ENCODE measurements at places on chromosomes 1 and 21.

- DNase-seq: no peak
These were observed 2.0 kb downstream of the AGRN start for GRCh38 chr1:1021920-1022259.

- no peak for DNase-seq
These were observed 50.6 kb upstream of the ANGPTL1 start for GRCh38 chr1:178921499-178921898.

- peak; percentile 4 for DNase-seq
These were observed 348.7 kb downstream of the RWDD3 start for GRCh38 chr1:95582746-95583145.

- DNase-seq: no peak
These were observed 32.8 kb upstream of the SLC45A1 start for GRCh38 chr1:8285103-8285502.

GRCh38 chr21:23524685-23525084 is 2082.6 kb downstream of the MRPL39 start:
- DNase-seq: no peak

DNA sequence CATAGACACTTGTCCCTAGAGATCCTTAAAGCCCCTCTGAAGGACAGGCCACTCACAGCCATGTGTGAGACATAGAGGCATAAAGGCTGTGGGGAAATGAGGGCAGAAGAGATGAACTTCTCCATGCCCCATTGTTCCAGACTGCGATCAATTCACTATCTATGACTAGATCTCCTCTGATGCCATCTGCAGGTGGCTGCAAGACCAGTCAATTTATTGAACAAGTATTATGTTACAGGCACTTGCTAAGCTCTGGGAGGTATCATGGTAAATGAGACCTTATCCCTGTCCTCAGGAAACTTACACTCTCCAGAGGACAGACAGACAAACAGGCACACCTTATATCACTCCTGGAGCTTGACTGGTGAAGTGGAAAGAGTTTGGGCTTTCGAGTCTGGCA is 22.9 kb downstream of the UBIAD1 start:
- no peak for DNase-seq

GRCh38 chr21:22062472-22063139 is 1064.4 kb downstream of the NCAM2 start:
- no peak for DNase-seq

GRCh38 chr1:63645317-63645716 is 52.1 kb downstream of the PGM1 start:
- no peak for DNase-seq

GRCh38 chr1:95323123-95323522 is 89.1 kb downstream of the RWDD3 start:
- peak; percentile 62 for DNase-seq

GRCh38 chr1:183304440-183305107 is 113.6 kb downstream of the NMNAT2 start:
- no peak for DNase-seq

GRCh38 chr1:36199934-36200741 is 24.1 kb upstream of the THRAP3 start:
- no peak for DNase-seq

DNA sequence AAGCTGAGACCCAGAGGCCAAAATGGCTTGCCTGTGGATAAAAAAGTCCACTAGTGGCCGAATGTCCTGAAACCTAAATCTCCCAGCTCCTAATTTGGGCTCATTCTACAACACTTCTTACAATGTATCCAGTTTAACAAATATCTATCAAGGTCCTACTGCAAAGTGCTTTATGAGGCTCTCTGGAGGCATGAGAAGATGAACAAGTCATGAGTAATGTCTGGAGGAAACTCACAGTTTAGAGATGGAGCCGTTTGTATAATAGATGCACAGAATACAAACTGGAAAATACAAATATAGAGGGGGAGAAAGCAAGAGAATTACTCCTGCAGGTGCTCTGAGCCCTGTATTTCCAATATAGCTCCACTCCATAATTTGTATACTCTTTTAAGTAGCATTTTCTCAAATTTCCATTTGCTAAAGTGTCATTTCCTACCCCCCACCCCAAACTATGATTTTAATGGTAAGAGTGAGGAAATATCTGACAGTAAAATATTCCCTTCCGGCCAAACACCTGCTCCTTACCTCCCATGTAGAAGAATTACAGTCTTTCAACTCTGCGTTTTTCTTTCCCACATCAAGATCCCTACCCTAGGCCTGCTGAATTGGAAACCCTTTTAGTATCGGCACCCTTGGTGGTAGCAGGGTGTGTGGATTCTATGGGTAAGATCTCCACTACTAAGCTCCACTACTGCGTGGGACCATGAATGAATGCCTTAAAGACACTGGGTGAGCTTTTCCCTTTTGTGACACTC is 3.3 kb upstream of the ADAMTS5 start:
- DNase-seq: no peak

GRCh38 chr1:186486061-186486460 is 25.1 kb upstream of the PDC start:
- DNase-seq: no peak

DNA sequence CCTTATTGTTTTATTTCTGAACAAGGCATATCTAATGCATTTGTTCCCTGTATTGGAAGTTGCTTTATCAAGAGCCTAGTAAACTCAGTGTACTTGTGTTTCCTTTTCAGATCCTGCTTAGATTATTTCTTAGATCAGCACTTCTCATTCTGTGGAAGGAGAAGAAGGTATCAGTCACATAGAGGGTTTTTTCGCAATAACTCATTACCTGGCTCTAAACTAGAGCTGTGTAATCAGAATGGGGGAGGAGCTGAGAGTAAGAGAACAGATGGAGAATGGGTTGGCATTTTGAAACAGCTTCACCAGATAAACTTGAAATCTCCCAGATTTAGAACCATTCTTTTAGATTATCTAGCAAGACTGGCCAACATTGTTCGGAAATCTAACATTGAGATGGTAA is 11.0 kb downstream of the AHCYL1 start:
- DNase-seq: no peak

- DNase-seq: peak; percentile 53
These were observed at the start of gene OLFML2B for GRCh38 chr1:162023547-162024501. OLFML2B (minus strand) TSS chr1:162023869; CDS start chr1:162023430, 439 bp downstream.

- no peak for DNase-seq
These were observed 56.3 kb downstream of the TBX15 start for GRCh38 chr1:118931876-118932275.

- DNase-seq: peak; percentile 78
These were observed 21.5 kb upstream of the SLC44A5 start for GRCh38 chr1:75632350-75632949.

GRCh38 chr1:111535256-111536191 is 32.1 kb upstream of the ADORA3 start:
- DNase-seq: peak; percentile 85

- DNase-seq: peak; percentile 74
These were observed 31.0 kb downstream of the NCAM2 start for GRCh38 chr21:21029164-21029563.

DNA sequence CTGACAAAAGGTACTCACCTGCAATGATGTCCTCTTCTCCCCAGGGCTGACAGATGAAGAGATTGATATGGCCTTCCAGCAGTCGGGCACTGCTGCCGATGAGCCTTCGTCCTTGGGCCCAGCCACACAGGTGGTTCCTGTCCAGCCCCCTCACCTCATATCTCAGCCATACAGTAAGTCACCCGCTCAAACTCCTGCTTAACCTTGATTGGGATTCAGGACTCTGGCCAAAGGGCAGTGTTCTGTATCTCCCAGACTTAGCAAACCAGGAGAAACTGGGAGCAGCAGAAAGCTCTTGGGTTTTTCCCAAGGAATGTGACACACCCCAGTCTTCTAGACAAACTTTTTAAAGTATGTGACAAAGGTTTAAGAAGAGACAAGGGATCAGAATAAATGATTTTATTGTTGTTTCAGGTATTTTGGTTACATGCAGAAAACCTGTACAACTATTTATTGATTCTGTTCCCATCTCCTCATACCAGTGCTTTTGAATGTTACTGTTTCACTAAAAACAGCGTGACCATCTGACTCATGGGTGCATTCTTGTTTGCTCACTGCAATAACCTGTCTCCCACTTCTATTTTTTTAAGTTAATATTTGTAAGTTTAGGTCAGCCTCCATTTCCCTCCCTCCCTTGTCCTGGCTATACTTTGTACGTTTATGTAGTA is 124.6 kb downstream of the PEX14 start:
- no peak for DNase-seq

- DNase-seq: no peak
These were observed 8.9 kb upstream of the VPS13D start for GRCh38 chr1:12220890-12221289.

DNA sequence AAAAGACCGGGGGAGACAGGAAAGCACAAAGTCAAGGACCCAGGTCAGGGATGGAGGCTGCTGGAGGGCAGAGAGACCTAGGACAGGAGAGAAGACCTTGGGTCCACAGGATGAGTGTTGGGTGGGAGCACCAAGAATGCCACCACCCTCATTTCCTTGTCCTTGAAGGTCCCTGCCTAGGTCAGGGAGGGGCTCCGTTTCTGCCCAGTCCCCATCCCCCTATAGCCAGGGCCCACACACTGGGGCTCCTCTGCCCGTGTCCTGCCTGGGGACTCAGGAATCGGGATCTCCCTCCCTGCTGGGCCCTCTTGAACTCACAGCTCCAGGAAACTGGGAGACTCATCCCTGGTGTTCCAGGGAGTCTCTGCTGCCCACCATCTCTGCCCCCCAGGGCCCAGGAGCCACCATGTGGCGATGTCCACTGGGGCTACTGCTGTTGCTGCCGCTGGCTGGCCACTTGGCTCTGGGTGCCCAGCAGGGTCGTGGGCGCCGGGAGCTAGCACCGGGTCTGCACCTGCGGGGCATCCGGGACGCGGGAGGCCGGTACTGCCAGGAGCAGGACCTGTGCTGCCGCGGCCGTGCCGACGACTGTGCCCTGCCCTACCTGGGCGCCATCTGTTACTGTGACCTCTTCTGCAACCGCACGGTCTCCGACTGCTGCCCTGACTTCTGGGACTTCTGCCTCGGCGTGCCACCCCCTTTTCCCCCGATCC is 584 bp downstream of the TINAGL1 start:
- no peak for DNase-seq

DNA sequence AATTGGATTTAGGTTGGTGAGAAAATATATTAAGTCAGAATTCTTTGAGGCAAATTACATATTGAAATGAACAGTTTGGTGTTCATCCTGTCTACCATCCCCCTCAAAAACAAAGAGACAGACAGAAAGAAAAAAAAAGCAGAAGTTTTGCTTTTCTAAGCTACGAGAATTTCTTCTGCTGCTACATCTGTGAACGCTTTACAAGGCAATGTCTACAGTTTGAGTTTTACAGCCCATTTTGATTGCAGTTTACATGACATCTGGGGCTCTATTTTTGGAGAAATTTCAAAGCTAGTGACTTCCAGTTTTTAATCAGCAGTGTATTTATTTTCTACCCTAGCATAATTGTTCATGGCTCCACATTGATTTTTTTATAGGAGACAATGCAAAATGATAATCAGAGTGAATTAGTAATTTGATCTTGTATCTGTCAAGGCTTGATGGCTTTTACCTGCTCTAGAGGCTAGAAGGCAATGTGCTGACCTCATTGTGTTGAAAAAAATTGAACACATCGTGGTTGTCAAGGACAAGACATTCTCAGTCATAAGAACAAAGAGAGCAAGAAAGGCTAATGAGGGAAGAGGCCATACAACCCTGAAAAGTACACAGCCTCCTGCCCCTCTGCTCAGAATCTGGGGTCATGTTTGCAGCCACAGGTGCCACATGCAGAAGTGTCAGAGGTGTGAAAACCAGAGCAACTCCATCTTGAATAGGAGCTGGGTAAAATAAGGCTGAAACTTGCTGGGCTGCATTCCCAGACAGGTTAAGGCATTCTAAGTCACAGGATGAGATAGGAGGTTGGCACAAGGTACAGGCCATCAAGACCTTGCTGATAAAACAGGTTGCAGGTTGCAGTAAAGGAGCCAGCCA is 201.0 kb upstream of the CAMK1G start:
- no peak for DNase-seq

- DNase-seq: no peak
These were observed 134.0 kb upstream of the MAGI3 start for GRCh38 chr1:113256348-113256729.

DNA sequence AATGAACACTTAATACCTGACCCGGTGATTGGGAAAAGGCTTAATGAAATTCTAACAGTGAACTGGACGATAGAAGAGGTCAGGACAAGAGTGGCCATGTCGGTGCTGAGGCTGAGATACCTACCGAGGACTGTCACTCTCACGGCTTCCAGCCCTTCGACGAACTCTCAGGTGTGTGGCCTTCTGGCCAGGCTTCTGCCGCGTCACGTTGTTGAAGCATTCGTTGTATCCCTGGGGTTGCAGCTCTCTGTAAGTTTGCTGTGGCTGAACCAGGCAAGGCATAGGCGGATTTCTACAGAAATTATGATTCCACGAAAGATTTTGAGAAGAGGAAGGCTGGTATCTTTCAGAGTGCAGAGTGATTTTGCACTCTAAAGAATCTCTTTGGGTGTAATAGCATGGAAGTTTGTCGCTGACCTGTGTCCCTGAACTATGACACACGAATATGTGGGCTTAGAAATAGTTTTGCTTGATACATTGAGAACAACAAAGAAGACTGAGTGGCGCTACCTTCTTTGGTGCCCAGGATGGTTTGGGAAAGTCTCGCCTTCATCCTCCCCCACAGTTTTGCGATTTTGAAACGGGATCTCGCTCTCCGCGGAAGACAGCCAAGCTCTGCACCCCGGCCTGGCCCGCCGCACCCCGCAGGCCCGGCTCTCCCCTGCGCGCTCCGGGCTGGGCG is 403 bp upstream of the EPHX4 start:
- DNase-seq: no peak

- no peak for DNase-seq
These were observed 35.2 kb downstream of the SLC37A1 start for GRCh38 chr21:42548687-42549406.
